Activated CD8-positive, alpha-beta T cell treated with anti-CD3 and anti-CD28 coated beads, Interleukin-2, amount 10 ng/mL, durations not matched to agents 7 days and 5 days (primary cell): ENCODE measurements at places on chromosomes 12 and 14. TPM values are rescaled to one million over a fixed set of nuclear protein-coding genes. Genes with fewer than 3 reads are reported as not detected.

The SERPINA12 gene
- total RNA-seq: not detected

The MLXIP gene
- total RNA-seq: 38.8 TPM

- no peak for DNase-seq
Observed at GRCh38 chr12:75337905-75338304, 3.4 kb downstream of the GLIPR1L1 start.

- no peak for DNase-seq
Observed at GRCh38 chr12:31931796-31932715, 27.2 kb upstream of the RESF1 start.

DNA sequence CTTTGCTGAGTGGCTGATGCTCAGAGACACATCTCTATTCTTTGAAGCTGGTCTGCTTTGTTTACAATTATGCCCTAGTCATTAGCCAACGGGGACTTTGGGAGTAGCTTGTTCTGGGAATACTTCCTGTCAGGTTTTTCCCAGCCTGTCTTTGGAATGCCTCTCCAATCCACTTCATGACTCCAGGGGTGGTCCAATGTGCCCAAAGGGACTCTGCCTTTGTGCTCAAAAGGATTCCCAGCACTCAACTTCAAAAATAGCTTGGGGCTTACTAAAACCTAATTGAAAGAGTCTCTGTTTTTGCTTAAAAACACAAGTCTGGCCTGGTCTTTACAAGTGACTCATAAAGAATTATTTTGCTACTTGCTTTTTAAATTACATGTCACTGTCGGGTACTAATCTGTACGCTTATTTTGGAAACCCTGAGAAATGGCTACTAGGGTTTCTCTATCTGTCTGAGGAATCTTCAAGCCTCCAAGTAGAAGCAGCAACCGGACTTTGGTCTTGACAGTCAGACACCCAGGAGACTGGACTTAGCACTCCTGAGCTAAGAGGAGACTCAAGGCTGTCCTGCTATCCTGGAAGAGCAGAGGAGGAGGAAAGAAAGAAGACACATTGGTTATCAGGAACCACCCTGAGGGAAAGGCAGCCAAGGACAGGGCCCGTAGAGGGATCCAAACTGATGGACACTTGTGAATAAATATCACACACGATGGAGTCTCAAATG, 20.7 kb downstream of the PHLDA1 start:
- DNase-seq: no peak

GRCh38 chr12:49974231-49974675, 1.5 kb downstream of the AQP6 start:
- DNase-seq: no peak

GRCh38 chr12:2607881-2608607, 186.7 kb upstream of the FKBP4 start:
- no peak for DNase-seq

DNA sequence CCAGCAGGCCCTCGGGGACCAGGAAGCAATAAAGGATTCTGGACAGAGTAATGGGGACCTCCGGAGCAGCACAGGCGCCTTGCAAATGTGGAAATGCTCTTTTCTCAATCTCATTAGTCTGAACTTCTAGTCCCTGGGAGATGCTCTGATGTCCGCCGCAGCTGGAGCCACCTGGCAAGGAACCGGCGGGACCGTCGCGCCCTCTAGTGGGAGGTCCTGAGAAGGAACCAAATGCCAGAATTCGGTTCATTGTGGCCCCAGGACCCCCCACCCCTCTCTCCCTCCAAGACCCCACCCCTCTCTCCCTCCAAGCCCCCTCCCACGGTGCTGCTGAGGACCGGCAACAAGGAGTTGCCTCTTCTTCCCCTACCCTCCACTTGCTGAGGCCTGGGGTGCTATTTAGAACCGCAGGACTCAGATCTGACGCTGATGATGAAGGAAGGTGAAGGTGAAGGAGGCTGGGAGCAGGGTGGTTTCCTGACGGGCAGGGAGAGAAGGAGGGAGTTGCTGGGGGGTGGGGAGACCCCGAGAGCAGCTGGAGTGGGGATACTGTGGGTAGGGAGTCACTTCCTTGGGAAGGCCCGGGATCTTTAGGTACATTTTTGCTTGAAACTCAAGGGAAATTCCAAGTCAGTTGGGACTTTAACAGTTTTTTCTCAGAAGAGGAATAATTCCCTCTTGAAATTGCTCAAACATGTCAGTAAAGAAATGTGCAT, 42.5 kb downstream of the SMIM41 start:
- DNase-seq: peak; percentile 79

GRCh38 chr12:4239746-4240145, 33.8 kb upstream of the CCND2 start:
- DNase-seq: no peak

- no peak for DNase-seq
Observed at GRCh38 chr12:45314770-45315169, 98.9 kb downstream of the ANO6 start.

- no peak for DNase-seq
Observed at GRCh38 chr14:50961605-50962221, 17.4 kb upstream of the PYGL start.

DNA sequence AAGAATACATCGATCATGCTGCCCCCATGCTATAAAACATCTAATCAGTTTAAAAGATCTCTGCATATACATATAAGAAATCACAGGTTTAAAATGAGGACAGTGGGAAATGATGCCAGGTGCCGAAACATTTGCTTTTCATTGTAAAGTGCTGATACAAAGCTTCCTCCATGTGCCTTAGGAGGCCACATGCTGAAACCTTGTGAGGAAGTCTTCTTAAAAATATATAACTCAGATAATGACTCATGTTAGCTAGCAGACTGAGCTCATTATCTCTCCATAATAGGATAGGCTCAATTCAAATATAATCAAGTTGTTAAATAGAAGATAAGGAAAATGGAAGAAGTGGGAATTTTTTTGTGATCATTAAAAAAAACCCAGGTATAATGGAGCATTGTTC, 65.9 kb downstream of the RFX4 start:
- DNase-seq: no peak
